ENCODE measurements at places on chromosomes 4 and X.

- DNase-seq, result no peak
These were observed 8.2 kb upstream of the RUFY3 start for GRCh38 chr4:70713453-70714078.

GRCh38 chrX:55709735-55710134 lies 7.8 kb upstream of the RRAGB start:
- no peak for DNase-seq

DNA sequence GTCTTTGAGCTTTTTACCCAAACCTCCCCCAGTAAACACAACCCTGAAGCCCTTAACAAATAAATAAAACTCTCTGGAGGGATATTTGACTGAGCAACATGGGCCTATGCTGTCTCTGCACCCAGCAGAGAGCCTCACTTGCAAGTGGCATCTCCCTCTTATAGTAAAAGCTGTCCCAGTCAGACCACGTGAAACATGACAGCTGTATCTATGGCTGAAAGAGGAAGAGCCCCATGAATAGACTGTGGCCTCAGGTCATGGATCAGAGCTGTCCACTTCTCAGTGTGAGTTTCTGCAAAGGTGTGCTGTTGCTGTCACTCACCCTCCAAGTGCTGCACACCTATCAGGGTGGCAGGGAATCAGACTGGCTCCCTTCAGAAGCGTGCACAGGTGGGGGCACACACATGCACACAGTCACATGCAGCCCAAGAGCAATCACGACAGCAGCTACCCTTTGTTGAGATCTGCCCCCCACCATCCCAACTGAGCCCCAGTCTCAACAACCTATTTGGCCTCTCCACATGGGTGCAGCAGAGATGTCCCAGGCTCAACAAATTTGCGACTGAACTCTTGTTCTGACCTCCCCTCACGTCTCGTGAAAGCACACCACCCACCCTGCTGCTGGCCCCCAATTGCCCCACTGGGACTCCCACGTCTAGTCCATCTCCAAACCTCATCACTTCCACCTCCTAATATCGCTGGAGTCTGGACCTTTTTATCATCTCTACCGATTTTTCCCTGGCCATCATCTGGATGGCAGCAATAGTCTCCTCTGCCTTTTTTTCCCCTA lies 45.6 kb downstream of the NAT8L start:
- DNase-seq, result no peak

DNA sequence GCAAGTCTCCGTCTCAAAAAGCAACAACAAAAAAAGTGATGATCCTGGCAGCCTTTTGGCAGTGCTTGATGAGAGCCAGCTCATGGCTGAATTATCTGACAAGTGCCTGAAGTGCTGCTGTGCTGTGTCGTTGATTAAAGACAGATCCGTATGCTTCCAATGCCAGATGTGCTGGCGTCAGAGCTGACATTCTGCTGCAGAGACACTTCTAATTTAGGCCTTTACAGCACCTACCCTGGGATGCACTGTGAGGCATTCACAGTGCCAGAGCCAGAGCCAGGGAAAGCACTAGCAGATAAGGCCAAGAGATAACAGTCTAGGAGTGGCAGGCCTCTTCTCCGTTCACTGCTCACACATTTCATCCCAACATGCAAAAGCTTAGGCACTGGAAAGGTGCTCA lies 995.5 kb downstream of the RAB28 start:
- no peak for DNase-seq

DNA sequence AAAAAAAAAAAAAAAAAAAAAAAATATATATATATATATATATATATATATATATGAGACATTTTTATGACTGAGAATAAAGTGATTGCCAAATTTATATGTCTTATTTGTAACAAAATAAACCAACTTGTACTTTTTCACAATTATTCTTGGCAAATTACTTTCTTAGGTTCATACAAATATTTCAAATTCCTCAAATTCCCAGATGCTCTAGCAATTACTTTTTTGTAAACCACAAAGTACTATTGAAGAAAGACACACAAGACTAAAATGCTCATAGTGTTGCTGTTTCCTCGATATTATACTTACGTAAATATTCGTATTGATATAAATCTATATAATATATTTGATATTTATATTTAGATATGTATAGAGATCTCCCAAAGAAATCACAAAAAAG lies 390.0 kb downstream of the FAT4 start:
- no peak for DNase-seq

GRCh38 chr4:69038582-69038981 lies 57.7 kb upstream of the UGT2B7 start:
- DNase-seq, result no peak

DNA sequence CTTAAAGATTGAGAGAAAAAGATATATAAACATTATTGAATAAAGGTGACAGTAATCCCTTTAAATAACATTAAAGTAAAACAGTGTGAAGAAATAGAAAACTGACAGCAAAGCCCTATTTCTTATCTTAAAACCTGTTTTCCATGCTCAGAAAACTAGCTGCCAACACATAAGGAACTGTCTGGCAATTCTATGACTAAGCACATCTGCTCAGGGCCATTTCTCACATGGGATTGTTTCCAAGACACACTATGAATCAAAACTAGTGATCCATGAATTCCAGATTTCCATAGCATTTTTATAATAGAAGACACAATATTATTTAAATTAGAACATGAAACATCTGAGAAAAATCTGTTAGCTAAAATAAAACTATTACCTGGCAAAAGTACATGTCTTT lies 113.4 kb downstream of the SCLT1 start:
- DNase-seq, result no peak

DNA sequence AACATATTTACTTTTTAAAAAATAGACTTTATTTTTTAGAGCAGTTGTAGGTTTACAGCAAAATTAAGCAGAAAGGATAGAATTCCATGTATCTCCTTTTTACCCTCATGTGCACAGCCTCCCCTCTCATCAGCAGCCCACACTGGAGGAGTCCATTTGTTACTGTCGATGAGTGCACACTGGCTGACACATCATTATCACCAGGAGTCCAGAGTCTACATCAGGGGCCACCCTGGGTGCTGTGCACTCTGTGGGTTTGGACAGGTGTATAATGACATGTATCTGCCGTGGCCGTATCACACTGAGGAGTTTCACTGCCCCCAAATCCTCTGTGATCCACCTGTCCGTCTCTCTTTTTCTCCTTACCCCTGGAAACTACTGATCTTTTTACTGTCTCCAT lies 26.3 kb downstream of the TBC1D14 start:
- no peak for DNase-seq

GRCh38 chr4:99447079-99447478 lies 11.9 kb upstream of the ADH7 start:
- no peak for DNase-seq

GRCh38 chr4:53478671-53479456 lies 101.4 kb downstream of the FIP1L1 start:
- no peak for DNase-seq

- no peak for DNase-seq
These were observed 10.1 kb upstream of the SASH3 start for GRCh38 chrX:129769467-129770154.

Measured in hypothalamus (tissue), 51 donors.